ENCODE measurements at places on chromosomes 6 and 20.

DNA sequence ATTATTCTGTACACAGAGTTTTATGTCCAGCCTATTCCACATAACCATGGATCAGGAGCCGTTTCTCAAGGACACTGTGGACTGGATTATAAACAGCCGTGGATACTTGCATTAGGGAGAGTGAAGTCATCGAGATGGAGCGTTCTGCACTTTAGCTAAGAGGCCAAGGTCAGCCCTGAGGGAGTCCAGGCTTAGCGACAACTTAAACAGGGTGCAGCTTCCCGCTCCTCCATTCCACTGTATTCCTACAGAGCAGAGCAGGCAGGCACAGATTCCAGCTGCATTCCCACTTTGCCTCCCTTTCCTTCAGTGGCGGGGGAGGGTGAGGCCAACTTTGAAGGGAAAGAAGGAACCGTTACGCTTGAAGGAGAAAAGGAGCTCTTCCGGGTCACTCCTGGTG, 59.5 kb downstream of the RAMACL start:
- DNase-seq = no peak

DNA sequence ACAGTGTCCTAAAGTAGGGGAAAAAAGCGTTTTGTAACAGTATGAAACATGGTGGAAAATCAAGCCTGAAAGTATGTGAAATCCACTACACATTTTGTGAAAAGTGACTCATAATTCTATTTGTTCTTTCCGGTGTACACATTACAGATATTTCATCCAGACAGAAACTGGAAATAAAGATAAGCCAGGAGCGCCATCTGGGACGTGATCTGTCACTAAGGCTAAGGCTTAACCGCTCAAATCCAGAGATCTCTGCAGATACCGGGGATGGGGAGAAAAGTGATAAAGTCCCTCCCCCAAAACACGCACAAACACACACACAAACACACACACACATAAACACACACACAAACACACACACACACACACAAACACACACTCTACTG, 26.6 kb upstream of the SRSF6 start:
- DNase-seq = no peak

DNA sequence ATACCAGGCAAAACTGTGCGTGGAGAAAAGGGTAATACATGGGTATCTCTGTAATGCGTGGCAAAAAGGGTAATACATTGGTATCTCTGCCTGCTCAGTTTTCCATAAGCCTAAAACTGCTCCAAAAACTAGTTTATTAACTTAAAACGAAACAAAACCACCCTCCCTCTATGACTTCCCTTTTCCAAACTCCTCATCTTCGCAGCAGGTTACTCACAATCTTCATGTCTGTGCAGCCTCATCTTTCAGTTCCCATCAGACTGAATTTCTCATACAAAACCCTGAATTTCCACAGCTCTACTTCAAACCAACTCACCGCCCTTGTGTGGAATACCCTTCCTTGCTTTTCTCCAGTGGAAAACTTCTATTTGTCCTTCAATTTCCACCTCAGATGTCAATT, 199.4 kb downstream of the PHACTR1 start:
- DNase-seq = no peak

GRCh38 chr6:70957284-70957617, 391 bp upstream of the B3GAT2 start:
- DNase-seq = no peak

DNA sequence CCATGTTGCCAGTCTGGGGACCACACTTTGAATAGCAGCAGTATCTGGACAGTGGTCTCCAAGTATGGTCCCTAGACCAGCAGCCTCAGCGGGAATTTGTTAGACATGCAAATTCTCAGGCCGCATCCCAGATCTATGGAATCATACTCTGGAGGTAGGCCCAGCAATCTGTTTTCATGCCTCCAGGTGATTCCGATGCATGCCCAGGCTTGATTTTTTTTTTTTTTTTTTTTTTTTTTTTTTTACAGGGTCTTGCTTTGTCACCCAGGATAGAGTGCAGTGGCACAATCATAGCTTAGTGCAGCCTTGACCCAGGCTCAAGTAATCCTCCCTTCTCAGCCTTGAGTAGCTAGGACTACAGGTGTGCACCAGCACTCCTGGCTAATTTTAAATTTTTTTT, 682 bp upstream of the SLA2 start:
- no peak for DNase-seq

GRCh38 chr6:53768636-53769035, 26.2 kb upstream of the LRRC1 start:
- no peak for DNase-seq

DNA sequence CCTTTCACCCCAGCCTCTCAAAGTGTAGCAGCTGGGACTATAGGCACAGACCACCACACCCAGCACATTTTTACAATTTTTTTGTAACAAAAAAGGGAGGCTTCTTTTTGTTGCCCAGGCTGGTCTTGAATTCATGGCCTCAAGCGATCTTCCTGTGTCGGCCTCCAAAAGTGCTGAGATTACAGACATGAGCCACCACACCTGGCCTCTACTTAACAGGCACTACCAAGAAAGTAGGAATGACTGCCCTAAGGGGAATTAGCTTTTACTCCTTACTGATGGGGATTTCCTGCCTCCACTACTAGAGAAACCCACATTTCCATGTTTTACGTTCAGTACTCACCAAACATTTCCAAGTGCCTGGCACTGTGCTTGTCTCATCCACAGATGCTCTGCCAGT, 109.6 kb downstream of the CARMIL1 start:
- no peak for DNase-seq

GRCh38 chr6:114096561-114097172, 125.7 kb upstream of the HDAC2 start:
- DNase-seq = no peak

DNA sequence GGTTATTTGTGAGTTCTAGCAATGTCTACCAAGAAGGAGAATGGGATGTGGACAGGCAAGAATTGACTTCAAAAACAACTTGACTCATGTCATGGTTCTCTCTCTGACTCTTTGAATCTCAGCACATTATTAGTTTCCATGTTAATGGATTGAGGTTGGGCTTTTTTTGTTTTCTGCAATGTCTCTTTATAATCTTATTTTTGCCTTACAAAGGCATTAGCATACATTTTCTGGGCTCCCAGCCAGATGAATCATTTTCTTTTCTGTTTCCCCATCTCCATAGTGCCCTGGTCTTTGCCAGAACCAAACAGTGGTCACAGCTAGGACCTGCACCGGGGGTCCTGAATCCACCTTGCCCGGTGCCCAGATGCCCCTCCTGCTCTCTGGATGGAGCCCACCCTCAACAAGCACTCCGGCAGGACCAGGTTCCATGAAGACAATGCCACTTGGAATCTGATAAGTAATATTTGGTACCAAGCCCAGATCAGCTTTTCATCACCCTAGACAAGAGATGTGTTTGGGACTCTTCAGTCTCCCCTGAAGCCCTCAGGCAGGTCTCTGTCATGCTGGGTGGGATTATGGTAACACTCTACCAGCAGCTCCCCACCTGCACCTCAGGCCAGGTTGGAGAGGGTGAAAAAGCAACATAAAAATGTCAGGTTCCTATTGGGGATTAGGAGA, 266.7 kb upstream of the SULF2 start:
- no peak for DNase-seq

- no peak for DNase-seq
Measured at GRCh38 chr6:10557913-10558312, 36.8 kb downstream of the GCNT2 start.

DNA sequence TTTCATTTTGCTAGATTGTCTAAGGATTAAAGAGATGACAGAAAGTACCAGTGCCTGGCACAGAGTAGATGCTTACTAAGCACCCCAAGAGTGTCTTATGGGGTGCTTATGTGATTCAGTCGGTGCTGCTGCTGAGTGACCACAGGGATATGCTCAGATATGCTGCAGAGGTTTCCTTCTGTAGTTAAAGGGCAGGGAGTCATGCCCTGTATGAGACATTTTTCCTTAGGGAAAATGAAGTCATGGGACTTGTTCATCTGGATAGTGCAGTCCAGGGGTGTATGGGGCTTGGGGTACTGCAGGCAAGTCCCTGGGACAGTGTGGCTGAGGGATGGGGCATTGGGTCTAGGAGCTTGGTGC, 25.1 kb downstream of the TOX2 start:
- DNase-seq = no peak

DNA sequence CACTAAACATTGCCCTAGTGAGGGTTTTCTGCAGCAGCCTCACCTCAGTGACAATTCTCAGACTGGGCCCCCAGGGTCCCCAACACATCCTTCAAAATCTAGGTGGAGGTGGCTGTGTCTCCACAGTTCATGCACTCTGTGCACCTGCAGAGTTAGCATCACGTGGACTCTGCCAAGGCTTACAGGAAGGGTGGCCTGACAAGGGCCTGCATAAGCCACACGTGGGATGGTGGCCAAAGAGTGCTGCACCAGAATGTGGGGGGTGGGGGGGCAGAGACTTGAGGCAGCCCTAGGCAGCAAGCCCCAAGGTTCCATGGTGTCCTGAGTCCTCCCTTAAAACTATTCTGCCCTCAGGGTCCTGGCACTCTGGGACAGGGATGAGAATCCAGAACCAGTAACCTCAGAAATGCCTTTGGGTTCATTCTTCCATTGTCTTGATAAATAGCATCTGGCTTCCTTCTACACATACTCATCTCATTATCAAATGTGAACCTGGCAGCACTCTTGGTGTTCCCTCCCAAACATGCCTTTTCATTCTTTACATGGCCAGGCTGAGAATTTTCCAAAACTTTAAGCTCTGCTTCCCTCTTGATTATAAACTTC, 1.6 kb upstream of the SERPINB1 start:
- no peak for DNase-seq

- no peak for DNase-seq
Measured at GRCh38 chr20:11229772-11230171, 556.0 kb upstream of the JAG1 start.

DNA sequence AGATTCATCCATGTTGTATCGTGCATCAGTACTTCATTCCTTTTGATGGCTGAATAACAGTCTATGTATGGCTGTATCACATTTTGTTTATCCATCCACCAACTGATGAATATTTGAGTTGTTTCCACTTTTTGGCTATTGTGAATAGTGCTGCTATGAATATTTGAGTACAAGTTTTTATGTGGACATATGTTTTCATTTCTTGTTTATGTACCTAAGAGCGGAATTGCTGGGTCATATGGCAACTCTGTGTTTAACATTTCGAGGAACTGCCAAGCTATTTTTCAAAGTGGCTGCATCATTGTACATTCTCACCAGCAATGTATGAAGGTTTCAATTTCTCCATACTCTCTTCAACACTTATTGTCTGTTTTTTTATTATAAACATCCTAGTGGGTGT, 3.0 kb upstream of the RREB1 start:
- DNase-seq = no peak

DNA sequence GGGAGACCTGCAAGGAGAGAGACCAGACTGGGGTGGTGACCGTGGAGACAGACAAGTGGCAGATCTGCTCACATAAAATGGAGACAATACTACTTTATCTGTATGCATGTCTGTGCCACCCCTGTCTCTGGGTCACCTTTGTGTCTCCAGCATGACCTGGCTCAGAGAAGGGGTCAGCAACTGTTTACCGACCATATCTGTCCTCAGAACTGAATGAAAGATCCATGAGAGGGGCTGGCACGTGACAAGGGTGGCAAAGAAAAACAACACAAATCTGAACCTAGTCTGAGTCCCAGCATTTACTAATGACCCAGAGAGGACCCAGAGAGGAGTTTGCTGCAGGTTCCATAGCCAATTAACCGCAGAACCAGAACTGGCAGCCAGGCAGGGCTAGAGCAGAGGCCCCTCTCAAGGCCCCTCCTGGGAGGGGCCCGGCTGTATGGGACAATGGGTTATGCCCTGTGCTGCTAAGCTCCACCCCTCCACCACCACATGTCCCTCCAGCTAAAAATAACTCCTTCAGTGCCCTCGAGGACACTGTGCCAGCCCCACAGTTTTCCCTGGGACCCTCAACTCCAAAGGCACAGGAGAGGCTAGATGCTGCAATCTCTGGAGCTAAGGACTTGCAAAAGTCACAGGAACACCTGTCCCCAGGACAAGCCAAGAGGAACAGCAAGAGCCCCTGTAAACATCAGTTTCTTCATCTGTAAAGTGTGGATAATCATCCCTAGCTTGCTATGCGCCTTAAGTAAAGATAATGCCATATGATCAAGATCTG, 2.2 kb downstream of the AHCY start:
- no peak for DNase-seq

All from activated gamma-delta T cell treated with anti-CD3 and anti-CD28 coated beads, Interleukin-2, amount 50 U/mL, for 16 hours (primary cell).